ENCODE measurements at places on chromosomes 4 and X.

DNA sequence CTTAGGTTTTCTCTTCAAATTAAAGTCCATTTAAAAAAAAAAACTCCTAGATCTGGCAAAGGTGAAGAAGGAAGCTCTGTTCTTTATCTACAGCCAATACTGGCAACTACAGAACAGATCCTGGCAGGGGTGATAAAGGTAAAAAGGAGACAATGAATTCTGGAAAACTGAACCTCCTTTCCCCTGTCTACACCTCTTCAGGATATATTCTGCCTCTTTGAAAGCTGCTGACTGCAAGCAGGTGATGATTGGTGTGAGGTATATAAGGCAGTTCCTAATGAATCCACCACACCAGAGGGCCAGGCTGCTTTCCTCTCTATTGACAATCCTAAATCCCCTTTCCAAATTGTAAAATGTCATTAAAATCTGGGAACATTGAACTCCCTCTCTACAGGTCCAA lies 370.1 kb downstream of the PPP3CA start:
- DNase-seq, result no peak

GRCh38 chr4:89365375-89365774 lies 57.8 kb upstream of the GPRIN3 start:
- DNase-seq, result no peak

DNA sequence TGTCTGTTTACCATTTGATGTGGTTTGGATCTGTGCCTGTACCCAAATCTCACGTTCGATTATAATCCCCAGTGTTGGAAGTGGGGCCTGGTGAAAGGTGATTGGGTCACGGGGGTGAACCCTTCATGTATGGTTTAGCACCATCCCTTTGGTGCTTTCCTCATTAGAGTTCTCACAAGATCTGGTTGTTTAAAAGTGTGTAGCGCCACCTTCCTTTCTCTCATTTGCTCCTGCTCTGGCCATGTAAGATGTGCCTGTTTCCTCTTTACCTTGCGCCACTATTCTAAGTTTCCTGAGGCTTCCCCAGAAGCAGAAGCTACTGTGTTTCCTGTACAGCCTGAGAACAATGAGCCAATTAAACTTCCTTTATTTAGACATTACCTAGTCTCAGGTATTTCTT lies 610.7 kb upstream of the ADGRL3 start:
- no peak for DNase-seq

GRCh38 chrX:70444326-70444945 lies at the start of gene DLG3:
TSS of gene DLG3 (plus strand) at chrX:70444835. CDS start at chrX:70445202, 367 bp downstream.
- peak; percentile 37 for DNase-seq

DNA sequence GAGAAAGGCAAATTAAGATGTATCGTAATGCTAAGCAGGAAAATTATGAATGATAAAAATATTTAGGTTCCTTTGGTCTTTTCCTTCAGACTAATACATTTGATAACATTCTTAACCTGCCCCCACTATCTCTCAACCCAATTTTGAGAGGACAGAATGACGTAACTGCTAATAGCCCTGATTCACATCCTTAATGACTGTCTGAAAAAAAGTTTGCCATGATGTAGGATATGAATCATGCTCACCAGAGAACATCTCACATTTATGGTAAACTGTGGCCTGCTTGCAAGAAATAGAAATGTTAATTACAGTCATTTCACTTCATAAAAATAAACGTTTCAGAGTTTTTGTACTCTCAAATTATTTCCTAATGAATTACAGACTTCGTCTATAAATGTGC lies 128.0 kb upstream of the VEGFC start:
- DNase-seq, result no peak

- no peak for DNase-seq
Observed at GRCh38 chr4:152563209-152563608, 27.3 kb upstream of the FBXW7 start.

GRCh38 chr4:150242820-150243458 lies 164.7 kb downstream of the DCLK2 start:
- DNase-seq, result peak; percentile 48

DNA sequence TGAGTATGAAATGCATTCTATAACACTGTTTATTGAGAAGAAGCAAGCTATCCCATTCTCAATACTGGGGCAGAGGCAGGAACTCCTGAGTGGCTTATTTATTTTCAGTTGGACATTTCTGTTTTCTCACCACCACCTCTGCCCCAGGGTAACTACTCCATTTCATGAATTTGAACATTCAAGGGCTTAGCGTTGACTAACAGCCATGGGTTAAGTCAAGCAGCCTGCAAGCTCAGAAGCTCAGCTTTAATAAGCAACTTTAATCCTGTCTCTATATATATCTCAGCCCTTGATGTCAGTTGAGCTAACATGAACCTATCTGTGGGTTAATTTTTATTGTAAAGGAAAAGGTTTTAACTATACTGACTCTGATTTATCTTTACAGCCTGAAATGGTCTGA lies 93.8 kb downstream of the MBNL3 start:
- DNase-seq, result no peak

DNA sequence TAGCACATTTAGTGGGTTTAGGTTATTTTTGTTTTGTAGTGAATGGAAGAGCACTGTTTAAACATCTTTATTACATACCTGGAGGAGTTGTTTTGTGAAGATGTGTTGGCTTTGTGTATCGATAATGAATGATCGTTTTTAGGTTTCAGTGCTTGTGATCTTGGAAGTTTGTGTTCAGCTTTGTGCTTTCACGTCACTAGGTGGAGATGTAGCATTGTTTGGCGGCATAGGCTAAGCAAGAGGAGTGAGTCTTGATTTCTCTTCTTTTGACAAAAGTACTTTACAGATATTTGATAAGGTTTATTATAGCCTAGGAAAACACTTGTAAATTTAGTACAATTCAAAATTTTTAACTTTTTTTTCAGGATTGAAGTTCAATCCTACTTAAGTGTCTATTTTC lies 50.4 kb downstream of the PDK3 start:
- DNase-seq, result peak; percentile 51

- DNase-seq, result no peak
Observed at GRCh38 chrX:287670-288069, 6.5 kb downstream of the PLCXD1 start.

DNA sequence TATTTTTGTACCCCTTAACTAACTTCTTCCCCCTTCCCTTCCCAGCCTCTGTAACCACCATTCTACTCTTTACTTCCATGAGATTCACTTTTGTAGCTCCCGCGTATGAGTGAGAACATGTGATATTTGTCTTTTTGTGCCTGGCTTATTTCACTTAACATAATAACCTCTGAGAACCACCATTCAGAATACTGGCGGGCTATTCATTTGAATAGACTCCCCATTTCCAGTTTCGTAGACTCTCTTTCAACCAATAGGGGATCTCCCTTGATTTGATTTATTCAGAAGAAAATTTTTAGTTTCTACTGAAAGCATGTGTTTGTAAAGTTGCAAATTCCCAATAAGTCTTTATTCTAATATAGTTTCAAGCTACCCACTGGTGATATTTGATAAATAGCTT lies 117.2 kb downstream of the GATB start:
- no peak for DNase-seq

DNA sequence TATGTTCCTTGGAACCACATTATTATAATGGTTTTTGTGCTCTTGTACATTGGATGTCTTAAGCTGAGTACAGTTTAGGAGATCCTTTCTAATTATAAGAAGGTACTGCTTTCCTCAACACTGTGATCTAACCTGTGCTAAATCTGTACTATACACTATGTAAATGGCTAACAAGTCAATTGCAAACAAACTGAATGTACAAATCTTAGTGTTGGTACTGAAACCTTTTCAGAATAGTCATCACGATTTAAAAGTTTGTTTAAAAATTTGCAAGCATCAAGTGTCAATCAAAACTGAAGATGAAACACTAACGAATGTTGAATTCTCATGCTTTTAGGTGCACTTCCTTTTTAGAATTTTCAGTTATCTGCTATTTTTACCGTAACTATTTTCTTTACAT lies 2090.4 kb upstream of the TENM3 start:
- DNase-seq, result no peak

DNA sequence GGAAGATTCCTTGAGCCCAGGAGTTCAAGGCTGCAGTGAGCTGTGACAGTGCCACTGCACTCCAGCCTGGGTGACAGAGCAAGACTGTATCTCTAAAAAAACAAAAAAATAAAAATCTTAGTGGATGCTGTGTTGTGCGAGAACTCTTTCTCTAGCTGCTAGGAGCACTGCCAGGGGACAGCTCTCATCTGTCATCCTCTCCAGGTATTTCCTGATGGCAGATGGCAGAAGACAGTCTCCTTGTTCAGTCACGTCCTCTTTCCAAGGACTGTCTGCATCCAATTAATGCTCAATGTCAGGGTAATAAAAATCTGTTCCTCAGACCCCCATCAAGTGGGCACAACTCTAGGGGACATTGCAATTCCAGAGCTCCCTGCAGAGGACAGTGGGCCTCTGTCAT lies 29.2 kb downstream of the PPM1K start:
- DNase-seq, result no peak

GRCh38 chr4:19002170-19002569 lies 980.6 kb upstream of the LCORL start:
- DNase-seq, result no peak

- no peak for DNase-seq
Observed at GRCh38 chr4:139776235-139776634, 110.6 kb downstream of the MGST2 start.

DNA sequence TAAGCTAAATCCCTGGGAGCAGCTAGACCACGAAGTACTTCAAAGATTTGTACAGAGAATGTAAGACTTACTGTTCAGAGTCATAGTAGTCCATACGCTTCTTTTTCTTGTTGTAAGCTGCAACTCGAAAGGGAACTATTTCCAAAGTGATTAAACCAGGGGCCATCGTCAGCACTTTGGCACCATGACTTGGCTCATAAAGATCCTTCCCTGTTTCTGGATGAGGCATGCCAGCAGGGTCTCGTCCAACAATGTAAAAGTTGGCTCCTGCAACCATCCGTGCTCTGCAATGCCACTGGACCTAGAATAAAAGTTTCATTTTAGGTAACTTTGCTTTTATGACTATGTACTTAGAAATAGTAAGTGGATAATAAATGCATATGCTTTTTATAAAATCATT lies 88.5 kb downstream of the PAPSS1 start:
- DNase-seq, result no peak

- DNase-seq, result no peak
Observed at GRCh38 chrX:16903274-16904022, 33.3 kb upstream of the RBBP7 start.

GRCh38 chr4:38132843-38133662 lies 172.9 kb downstream of the PTTG2 start:
- DNase-seq, result peak; percentile 71

GRCh38 chr4:7778510-7779431 lies 160.9 kb downstream of the AFAP1 start:
- no peak for DNase-seq

GRCh38 chr4:147682755-147683154 lies 1.2 kb downstream of the PRMT9 start:
- no peak for DNase-seq

DNA sequence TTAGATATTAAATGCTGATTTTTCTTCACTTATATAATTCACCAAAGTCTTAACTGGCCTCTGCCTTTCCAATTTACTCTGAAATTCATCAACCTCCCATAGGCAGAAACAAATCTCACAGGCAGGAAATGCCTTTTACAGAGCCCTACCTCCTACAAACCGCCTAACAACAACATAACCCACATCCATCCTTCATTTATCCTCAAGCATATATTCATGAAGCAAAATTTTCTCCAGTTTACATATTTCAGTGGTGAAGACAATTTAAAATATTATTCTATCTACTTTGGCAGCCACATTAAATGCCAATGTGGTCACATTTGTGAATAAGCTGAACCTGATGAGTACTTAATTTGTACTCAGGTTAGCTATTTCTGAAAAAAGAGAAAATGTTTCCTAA lies 30.3 kb downstream of the SEPSECS start:
- no peak for DNase-seq

GRCh38 chr4:101264993-101265815 lies 82.1 kb downstream of the PPP3CA start:
- DNase-seq, result no peak

GRCh38 chr4:8245884-8246833 lies 23.4 kb upstream of the HTRA3 start:
- no peak for DNase-seq

DNA sequence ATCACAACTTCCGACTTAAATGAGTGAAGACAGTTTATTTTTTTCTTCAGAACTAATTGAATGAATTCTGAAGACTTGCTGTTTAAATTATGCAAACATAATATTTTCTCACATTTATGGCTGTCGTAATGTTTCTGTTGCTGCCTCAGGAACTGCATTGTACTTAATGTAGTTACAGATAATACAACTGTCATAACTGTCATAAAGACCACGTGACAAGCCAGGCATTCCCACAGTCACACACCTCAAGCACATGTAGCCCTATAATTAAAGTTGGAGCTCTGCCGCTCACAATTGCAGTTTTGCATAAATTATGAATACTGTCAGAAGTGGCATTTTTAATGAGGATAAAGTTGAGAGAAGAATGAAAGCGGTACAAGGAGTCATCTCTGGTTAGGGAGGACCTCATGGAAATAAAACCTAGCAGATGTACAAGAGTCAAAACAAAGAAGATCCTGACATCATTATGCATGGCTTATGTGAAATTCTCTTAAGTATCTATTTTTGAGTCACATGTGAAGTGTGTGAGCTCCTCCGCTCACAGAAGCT lies 38.5 kb upstream of the GALNTL6 start:
- no peak for DNase-seq

DNA sequence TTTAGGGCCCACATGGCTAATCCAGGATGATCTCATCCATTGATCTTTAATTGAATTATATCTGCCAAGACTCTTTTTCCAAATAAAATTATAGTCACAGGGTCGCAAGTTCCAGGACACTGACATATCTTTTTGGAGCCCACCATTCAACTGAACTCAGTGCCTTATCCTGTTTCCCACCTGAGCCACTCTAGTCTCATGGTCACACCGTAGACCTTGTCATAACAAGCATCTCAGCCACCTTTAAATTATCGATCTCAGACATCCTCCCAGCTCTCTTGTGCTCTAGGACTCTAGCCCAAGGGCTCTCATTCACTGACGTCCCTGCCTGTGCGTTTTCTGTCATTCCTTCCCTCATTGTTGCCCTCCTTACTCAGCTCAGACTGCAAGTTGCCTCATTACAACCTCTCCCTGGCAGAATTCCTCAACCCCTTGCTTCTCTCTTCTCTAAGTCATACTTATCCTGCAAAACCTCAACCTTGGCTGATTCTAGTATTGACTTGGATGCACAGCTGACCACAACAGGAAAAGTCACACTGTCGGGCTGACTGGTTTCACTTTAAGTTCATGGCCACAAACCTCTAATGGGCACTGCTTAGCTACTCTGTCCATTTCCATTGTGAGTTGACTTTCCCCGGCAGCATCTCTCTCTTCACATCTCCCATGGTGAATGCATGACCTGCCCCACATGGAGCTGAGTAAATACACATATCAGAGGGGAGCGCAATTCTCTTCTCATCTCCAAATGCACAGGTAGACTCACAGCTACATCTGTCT lies 91.0 kb upstream of the TRIM2 start:
- DNase-seq, result no peak

- no peak for DNase-seq
Observed at GRCh38 chr4:159503236-159504008, 400.5 kb downstream of the RAPGEF2 start.

Measured in hepatocyte (in vitro differentiated cells).